ENCODE measurements at places on chromosomes 6 and 20.

DNA sequence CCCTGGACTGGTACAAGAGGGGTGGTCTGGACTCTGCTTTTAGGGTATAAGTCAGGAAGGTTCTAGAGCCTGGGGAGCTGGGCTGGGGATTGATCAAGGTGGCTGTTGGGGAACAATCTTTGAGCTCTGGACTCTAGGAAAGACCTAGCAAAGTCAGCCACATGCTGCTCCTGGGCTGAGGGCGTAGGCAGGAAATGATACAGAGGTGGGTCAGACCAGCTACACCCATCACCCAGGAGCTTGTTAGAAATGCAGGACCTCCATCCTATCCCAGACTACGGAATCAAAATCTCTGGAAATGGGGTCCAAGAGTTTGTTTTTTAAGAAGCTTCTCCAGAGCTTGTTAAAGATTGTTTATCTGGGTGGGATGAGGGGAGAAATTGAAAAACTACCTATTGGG, 9.4 kb downstream of the ADTRP start:
- no peak for DNase-seq

DNA sequence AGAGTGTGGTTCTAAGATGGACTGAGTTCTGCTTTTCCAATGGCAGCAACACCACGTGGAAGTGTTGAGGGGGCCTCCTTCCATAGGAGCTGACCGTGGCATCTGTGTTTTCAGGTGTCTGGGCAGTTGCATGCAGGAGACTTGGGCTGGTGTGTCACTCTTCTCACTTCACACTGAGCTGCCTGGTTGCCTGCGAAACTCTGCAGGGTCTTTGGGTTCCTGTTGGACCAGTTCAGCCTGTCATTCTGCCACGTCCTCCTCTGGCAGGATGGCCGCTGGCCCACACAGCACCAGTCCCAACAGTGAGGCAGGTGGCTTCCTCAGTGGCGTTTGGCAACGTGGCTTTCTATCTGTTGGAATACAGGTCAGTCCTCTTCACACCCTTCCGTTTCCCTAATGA, 16.1 kb upstream of the UNC93A start:
- DNase-seq, result no peak

GRCh38 chr20:32251470-32251869, 26.0 kb upstream of the KIF3B start:
- no peak for DNase-seq

DNA sequence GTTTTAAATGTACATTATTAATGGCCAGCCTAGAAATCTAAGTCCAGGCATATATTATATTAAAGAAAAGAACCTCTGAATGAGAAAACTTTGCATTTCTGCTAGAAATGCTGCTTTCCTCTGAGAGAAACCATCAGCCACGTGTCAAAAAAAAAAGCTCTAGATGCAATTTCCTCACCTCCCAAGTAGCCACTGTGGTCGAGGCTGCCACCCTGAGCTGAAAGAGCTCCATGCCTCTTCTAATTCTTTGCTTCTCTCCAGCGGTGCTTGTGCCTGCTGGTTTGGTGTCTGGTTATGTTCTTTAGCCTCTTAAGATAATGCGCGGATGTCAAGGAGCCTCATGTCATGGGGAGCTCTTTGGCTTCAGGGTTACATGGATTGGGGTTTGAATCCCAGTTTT, 316.0 kb downstream of the TFAP2C start:
- DNase-seq, result no peak

DNA sequence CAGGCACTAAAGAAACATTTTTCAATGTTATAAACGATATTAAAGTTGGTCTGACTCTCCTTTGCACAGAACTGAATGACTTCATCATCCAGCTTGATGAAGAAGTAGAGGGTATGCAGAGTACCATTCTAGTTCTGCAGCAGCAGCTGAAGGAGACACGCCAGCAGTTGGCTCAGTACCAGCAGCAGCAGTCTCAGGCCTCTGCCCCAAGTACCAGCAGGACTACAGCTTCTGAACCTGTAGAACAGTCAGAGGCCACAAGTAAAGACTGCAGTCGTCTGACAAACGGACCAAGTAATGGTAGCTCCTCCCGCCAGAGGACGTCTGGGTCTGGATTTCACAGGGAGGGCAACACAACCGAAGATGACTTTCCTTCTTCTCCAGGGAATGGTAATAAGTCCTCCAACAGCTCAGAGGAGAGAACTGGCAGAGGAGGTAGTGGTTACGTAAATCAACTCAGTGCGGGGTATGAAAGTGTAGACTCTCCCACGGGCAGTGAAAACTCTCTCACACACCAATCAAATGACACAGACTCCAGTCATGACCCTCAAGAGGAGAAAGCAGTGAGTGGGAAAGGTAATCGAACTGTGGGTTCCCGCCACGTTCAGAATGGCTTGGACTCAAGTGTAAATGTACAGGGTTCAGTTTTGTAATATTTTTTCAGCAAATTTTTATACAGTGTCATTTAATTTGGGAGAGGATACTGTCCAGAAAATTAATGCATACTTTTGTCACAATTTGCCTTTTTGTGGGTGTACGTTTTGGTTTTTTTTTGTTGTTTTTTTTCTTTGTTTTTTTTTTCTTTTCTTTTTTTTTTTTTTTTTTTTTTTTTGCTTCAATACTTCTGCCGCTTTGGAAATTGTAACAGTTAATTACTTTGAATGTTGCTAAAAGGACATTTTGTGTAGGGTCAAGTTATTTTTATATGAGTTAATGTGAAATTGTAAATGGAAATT, 6.6 kb upstream of the ACAT2 start:
- DNase-seq, result no peak

DNA sequence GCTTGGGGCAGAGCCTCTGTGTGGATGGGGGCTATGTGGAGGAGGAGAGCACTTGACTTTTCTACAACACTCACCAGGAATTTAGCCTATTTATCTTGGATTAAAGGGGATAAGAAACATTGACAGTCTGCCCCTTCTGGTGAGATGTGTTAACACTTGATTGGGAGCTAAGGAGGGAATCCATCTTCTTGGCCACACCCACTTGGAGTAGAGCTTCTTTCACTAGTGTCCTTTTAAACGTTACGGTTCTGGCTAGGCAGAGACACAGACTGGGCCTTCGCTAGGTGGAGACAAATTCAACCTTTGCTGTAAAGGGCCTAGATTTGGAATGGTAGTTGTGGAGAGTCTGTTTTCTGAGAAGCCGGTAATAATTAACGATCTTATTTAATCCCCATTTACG, 15.5 kb upstream of the TPBG start:
- DNase-seq, result no peak

DNA sequence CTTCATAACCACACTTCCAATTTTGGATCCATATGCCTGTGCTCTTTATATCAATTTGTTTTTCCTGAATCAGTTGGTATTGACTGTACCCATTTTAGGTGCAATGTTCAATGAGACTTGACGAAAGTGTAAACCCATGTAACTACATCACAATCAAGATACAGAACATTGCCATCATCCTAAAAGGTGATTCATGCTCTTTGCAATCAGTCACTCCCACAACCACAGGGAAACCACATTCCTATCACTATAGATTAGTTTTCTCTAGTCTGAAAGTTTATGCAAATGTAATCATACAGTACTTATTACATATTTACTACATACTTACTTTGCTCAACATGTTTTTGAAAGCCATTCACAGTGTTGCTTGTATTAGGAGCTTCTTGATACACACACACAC, 167.4 kb downstream of the ADGRG6 start:
- DNase-seq, result no peak

- DNase-seq, result no peak
These were observed 199.2 kb upstream of the SULF2 start for GRCh38 chr20:47984437-47984836.
